CD4-positive, alpha-beta T cell treated with Interleukin-17A for 1 hour (primary cell): ENCODE measurements at places on chromosomes 12 and 14.

DNA sequence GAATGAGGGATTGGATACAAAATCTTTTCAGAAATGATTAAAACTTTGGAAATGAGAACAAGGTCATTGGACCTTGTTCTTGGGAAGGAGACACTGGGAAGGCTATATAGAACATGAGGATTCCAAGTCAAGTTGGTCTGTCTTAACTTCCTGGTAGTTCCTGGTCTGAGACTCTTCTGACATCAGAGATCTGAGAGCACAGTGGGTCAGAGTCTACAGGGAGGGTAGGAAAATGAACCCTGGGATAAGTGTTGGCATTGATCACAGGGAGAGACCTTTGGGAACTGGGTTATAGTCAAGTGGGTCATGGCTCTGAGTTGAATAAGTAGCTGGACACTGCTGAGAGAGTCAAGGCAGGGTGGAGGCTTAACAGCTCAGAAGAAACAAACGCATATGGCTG lies 17.3 kb upstream of the KCNA1 start:
- DNase-seq: no peak

- DNase-seq: no peak
These were observed 197.0 kb downstream of the ETV6 start for GRCh38 chr12:11846488-11846887.

GRCh38 chr12:45327823-45328383 lies 112.0 kb downstream of the ANO6 start:
- no peak for DNase-seq

DNA sequence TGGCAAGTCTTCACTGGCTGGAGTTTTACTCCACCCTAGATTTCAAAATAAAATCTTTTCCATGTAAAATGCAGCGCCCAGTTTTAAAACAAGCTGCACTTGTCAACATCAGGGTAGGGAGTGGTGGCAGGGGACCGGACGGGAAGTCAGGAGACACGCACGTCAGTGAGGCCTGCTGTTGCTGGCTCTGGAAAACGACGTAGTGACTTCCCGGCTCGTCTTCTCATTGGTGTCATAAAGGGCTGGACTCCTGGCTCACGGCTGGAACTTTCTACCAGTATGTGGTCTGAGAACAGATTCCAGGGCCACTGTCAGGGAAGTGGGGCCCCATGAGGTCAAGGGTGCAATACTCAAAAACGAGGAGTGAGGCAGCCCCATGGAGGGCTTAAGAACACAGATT lies 64.2 kb upstream of the FOXN3 start:
- no peak for DNase-seq

DNA sequence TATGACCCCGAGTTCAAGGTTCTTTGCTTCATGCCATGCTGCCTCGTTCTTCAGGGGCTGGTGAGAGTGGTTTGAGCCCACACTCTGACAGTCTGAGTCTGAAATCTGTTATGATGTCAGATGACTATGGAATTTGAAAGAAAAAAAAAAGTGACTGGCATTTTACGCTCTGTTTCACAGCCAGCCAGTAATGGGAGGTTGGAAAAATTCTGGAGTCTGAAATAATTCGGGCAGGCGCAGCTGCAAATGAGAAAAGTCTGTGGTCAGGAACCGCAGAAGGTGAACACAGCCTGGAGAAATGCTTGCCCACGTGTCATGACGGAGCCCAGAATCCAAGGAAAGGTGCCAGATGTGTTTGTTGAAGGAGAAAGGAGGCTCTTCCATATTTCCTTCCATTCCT lies 269.8 kb upstream of the PWP1 start:
- DNase-seq: no peak

DNA sequence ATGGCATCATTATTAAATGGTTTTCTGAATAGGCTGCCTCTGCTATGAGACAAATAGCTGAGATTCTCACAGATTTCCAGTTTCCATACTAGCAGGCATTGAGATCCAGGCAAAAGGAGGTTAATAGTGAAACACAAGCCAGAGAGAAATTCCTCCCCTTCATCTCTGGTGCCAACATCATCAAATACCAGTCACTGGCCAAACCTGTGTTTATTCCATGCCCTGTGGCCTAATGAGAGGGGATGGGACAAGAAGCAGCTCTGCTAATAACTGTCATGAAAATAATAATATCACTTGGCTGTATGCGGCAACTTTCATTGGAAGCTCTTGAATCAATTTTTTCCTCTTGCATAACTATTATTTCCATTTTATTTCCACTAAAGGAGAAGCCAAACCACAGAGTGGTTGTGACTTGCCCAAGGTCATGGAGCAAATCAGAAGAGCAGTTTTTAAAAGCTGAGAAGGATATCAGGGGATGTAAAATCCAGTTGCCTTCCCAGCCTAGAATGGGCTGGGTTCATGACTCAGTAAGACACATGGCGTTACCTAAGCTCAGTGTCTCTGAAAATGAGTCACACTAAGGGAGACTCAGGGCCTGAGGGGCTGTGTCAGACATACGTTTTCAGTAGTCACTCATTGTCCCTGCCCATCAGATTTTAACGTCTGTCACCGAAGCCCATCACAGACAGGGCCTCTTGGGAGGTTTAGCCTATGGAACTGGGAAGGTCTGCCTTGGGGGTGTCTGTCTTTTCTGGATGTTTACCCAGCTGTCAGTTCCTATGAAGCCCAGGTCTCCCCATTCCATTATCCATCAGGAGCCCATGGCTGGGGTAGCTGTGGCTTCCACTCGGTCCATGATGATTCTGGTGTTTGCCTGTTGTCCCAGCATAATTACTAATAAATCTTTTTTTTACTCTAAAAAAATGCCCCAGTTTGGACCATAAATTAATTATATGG lies 208.8 kb upstream of the EEA1 start:
- DNase-seq: no peak

DNA sequence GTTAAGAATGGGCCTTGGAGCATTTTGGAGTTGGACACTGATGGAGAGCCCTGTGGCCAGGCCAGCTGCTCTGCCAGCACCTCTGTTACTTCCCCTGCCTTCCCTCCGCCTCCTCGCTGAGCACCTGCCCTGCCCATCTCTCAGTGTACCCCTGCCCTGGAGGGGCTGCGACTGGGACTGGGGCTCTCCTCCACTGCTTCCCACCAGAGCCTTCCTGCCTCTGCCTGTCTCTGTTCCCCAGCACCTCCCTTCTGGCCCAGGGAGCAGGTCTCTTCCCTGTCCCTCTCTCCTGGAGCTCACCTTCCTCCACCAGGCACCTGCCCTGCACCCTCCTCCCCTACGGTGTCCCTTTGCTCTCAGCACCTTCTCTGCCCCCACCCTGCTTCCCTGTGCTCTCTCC lies 62.1 kb downstream of the WDR20 start:
- DNase-seq: no peak

DNA sequence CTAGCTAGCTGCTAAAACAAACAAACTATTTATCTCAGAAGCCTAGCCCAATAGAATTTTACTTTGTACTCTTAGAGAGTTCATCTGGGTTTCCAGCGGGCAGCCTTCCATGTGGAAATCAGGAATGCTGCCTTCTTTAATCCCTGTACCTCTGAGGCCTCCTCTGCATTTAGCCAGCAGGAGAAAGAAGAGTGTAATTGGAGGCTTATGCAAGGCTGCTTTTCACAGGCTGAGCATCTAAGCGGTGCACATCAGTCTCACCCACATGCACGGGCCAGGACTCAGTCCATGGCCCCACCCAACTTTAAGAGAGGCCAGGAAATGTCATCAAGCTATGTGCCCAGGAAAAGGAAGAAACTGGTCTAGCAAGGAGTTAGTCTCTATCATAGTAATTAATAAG lies 14.0 kb upstream of the PTGDR start:
- DNase-seq: no peak

GRCh38 chr14:64574371-64575107 lies 24.8 kb downstream of the PPP1R36 start:
- no peak for DNase-seq

- DNase-seq: no peak
These were observed 142.5 kb downstream of the DPY19L2 start for GRCh38 chr12:63525831-63526230.

DNA sequence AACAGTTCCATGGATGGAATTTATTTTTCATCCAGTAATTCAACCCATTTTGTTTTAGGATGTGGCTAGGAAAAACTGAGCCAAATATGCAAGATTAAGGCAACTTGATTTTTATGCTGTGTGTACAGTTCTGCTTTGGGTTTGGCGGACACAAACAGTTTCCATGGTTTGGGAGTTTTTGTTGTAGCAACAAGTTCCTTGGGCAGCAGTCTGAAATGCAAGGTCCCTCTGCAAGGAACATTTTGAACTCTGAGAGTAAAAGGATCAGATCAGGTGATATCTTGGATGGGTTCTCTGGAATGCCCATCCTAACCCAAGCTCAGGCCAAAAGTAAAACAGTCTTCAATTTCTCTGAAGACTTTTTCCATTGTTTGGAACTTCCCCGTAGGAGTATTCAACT lies 161.2 kb downstream of the TMX1 start:
- no peak for DNase-seq

- peak; percentile 79 for DNase-seq
These were observed 24.1 kb downstream of the CKAP4 start for GRCh38 chr12:106223485-106224354.

GRCh38 chr12:39581592-39581991 lies 38.0 kb downstream of the ABCD2 start:
- no peak for DNase-seq

GRCh38 chr14:77114609-77115008 lies 16.6 kb downstream of the CIPC start:
- no peak for DNase-seq

GRCh38 chr12:26374934-26375680 lies 179.7 kb downstream of the SSPN start:
- DNase-seq: no peak

DNA sequence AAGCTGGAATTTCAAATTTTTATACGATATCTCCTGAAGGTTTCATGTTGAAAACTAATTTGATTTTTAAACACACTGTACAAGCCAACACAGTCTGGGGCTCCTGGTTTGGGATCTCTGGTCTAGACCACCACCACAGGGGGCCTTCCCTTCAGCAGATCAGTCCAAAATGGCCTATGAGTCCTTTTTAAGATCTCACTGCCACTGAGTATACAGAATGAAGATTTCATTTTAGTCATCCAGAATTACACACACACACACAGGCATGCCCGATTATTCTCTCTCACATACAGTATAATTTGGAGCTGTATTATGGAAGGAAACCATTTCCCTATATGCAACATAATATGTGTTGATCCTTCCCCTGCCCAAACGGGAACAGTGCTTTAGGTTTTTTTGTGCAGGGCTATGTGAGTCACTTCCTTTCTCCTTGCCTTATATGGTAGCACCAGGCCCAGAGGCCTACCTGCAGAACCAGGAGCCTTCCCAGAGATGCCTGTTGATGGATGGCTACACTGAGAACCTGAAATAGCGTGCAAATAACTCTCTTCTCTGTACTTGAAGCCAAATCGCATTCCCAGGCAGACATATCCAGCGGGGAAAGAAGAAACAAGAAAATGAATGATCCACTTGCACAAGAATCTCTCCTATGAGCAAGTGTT lies 28.1 kb upstream of the WNK1 start:
- DNase-seq: peak; percentile 53

DNA sequence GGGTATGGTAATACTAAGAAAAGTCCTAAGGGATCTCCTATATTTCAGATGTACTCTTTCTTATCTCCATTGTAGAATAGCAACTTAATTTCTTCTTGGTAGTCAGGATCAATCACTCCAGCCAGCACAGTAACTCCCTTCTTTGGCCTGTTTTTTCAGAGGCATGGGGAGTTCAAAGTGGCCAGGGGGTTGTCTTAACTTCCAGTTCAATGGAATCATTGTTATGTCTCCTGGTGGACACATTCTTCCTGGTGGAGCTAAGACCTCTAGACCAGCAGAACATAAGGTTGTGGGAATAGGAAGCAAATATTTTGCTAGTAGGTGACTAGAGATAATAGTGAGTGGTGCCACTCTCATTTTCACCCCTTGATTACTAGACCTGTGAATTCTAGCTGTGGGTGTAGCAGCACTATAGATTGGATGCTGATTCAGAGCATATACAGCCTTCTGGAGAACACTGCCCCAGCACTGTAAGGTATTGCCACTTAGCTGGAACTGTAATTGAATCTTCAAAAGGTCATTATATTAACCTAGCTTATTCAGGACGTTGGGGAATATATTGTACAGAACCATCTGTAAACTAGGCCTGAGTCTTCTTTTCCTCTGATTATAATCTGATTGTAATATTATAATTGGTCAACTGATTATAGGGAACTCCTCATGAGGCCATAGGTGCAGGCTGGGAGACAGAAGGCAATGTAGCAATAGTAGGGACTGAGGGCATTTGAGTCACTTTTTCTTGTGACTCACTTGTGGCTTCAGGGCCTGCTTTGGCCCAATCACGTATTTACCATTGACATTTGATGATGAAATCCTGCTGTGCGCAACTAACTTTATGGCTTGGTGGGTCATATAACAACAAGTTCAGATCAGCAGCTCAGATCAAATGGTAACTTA lies 60.2 kb upstream of the ATP2B1 start:
- peak; percentile 29 for DNase-seq

DNA sequence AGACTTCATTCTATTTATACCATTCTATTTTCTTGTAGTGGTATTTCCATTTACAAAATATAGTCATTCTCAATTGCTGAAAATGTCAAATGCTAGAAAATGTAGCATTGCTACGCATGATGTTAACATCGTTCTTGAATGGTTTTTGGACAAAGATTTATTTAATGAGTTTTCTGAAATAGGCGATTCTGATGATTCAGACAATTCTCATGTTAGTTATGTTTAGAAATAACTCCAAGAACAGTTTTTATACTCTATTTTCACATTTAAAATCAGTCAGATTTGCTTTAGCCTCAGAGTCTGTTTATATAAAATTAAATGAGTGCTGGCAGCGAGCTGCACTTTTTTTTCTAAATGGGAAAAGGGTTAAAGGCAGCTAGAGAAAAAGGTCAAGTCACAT lies 414.8 kb upstream of the MGAT4C start:
- DNase-seq: no peak

DNA sequence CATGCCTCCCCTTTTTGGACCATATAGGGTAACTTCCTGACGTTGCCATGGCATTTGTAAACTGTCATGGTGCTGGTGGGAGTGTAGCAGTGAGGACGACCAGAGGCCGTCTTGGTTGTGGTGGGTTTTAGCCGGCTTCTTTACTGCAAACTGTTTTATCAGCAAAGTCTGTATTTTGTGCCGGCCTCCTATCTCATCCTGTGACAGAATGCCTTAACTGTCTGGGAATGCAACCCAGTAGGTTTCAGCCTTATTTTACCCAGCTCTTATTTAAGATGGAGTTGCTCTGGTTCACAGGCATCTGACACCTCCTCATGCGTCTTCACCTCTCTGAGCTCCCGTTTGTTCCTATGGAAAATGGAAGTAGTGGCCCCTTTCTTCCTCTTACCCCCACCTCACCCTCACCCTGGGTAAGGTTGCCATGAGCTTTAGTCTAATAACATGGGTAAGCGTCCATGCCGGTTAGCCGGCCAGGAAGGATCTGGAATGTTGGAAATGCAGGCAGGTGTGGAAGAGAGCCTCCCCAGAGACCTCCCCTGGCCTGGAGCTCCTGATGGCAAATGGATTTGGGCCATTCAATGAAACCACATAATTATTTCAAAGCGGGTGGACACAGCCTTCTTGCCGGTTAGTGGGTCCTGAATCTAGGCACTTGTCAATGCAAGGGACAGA lies 18.6 kb downstream of the HHIPL1 start:
- no peak for DNase-seq

GRCh38 chr14:84704601-84705000 lies 825.3 kb upstream of the FLRT2 start:
- DNase-seq: no peak

- no peak for DNase-seq
These were observed 673.0 kb downstream of the AACS start for GRCh38 chr12:125738211-125738610.

- DNase-seq: no peak
These were observed 165.1 kb downstream of the CALM1 start for GRCh38 chr14:90561920-90562319.
